Activated T-cell treated with anti-CD3 and anti-CD28 coated beads, Interleukin-2, amount 50 U/mL, for 1 hour (primary cell): ENCODE measurements at places on chromosomes 2 and 18.

GRCh38 chr2:12341920-12342319 is 374.8 kb upstream of the TRIB2 start:
- DNase-seq: no peak

DNA sequence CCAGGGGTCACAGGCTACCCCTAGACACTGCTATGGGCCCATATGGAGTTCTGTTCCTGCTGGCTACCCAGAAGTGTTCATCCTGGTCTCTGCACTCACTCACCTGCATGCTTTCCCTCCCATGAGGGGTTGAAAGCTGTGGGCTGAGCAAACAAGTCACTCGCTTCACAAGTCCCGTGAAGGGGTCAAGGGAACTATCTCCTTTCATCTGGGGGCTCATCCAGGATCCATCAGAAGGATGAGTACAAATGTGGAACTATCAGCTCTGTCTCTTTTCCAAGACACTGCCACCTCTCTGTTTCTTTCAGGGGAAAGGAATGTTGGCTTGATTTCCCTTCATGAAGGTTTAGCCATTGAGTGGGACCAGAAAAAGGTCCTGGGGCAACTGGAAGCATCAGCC is 21.7 kb downstream of the SULT1C4 start:
- no peak for DNase-seq

DNA sequence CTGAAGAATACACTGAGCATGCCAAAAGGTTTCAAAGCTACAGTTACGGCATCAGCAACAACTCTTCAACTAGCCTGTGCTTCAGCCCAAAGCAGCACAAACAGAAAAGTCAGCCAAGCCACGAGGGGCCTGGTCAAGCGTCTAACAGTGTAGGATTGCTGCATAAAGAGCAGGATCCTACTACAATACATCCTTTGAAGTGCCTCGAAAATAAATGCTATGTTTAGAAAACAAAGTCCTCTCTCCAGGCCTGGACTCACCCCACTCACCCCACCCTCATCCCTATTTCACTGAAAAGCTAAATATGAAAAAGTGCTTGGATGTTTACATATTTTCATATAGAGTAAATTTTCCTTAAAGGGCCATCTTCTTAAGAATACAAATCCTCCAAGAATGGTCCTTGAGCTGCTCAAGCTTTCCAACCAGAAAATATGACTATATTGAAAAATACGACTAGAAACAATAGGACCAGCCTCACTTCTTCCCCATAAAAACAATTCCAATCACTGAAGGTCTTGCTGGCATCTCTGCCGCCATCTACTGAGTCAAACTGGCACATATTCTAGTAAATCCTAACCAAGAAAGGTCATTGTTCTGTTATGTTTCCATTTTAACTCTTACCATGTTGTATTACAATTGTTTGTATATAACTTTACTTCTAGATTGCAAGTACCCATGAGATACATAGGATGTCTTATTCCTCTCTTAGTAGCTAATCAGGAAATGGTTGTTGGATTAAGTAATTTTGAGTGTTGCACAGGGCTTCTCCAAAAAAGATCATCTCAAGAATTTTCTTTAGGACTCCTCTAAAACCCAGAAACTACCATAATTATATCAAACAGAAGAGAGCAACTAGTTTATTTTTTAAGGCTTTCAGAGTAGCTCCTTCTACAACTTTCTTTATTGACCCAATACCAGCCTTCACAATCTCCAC is 63.6 kb downstream of the CLHC1 start:
- DNase-seq: peak; percentile 21

- DNase-seq: no peak
Observed at GRCh38 chr18:11260961-11261461, 111.6 kb upstream of the PIEZO2 start.

GRCh38 chr18:58970943-58971790 is 106.5 kb downstream of the ZNF532 start:
- DNase-seq: no peak

GRCh38 chr18:4352746-4353551 is 102.2 kb downstream of the DLGAP1 start:
- DNase-seq: no peak

DNA sequence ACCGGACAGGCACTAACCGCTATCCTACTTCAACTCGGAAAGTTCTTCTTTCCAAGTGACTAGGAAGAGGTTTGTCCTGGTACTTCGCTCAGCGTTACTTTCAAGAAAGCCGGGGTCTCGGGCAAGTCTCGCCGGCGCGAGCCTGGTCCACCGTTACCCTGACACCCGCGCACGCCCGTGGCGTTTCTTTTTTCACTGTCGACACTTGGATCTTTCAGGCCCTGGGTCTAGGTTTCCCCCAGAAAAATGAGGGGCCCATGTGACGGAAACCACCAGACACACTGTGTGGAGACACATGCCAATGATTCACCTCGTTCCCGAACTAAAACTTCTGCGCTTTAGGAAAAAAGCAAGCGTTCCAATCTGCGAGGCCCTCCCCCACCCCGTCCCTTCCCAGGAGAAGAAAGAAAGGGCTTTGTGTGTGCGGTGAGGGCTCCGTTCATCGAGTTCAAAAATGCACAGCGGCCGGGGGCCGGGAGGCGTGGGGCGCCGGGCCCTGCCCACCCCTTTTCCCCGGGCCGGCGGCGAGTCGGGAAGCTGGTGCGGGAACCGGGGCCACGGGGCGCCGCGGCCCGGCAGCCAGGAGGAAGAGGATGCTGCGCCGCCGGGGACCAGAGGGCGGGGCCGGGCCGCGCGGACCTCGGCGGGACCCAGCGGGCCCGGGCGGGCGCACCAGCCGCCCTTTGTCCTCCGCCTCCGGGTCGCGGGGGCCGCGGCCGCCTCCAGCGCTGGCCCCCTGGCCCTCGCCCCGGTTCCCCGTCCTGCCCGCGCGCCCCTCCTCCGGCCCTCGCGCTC is 2.6 kb downstream of the ZNF521 start:
- peak; percentile 16 for DNase-seq

- no peak for DNase-seq
Observed at GRCh38 chr2:234392041-234392615, 104.8 kb downstream of the ARL4C start.

GRCh38 chr2:212531499-212531898 is 7.1 kb downstream of the ERBB4 start:
- DNase-seq: no peak

DNA sequence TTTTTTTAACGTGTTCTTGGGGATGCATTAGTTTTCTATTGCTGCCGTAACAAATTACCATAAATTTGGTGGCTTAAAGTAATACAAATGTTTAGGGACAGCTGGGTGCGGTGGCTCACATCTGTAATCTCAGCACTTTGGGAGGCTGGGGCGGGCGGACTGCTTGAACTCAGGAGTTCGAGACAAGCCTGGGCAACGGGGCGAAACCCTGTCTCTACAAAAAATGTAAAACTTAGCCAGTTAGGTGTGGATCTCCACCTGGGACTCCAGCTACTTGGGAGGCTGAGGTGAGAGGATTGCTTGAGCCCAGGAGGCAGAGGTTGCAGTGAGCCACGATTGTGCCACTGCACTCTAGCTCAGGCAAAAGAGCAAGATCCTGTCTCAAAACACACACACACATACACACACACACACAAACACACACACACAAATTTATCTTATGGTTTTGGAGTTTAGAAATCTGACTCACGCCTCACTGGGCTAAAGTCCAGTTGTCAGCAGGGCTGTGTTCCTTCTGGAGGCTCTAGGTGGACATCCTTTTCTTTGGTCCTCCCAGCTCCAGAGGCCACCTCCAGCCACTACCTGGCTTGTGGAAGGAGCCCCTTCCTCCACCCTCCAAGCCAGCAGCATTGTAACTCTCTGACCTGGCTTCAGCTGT is 76.1 kb downstream of the SEPTIN10 start:
- no peak for DNase-seq

DNA sequence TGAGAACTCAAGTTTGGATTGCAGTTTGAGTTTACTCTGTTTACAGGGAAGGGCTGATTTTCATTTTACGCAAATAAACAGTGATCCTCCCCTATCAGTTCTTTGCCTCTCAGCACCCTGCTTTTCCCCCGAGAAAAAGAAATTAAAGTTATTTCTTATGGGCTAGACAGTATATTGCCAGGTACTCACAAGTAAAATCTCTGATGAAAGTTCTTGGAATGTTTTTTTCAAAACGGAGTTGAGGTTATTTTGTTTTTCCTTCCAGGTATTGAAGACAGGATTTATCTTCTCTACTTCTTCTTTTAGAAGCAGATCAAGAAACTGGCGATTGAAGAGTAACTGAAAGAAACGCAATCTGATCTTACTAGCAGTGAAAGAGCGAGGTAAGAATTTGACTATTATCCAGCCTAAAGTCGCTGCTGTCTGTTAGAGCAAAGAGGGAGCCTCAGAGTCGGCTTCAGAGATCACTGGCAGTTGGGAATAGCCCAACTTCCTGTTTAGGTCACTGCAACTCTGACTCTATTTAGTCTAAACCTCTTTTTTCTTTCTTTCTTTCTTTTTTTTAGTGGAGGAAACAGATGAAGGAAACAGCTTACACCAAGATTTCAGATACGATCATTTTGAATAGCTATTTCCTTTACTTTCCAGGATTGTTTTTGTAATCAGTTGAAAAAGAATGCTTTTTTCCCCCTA is at the start of gene TFPI:
Gene TFPI, minus strand, starts transcription at position 425 of the 693 bp plus-strand sequence. CDS start 50,667 bp downstream, outside the sequence.
- DNase-seq: no peak

DNA sequence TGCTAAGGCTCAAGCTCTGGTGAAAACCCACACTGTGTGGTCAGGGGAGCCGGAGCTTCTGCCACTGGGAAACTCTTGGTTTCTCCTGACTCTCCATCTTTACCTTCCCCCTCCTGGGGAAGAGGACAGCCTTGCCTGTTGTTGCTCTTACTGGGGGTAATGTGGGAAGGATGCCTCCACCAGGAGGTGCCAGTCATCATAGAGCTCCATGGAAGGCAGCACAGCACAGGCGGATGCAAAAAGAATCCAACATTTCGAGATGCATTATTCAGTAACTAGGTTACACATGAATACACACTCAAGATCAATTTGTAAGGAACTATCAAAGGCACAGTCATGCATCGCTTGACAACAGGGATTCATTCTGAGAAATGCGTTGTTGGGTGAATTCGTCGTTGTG is 322.6 kb downstream of the AFF3 start:
- no peak for DNase-seq

- DNase-seq: no peak
Observed at GRCh38 chr18:43934781-43935471, 657.6 kb upstream of the SYT4 start.

DNA sequence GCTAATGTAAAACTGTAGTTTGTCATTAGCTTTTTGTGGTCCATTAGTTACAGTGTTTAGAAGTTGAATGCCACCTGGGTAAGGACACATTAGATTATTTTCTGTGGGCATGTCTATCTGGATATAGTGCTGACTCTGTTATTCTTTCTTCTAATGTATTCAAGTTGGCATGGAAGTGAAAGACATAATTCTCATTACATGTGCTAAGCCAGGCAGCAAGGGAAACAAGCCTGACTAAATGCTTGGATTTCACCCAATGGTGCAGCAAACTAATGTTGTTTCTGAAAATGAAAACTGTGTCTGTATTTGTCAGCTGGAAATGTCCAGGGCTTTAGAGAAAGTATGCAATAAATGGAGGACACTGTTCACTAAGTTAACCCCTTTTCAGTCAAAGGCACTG is 100.7 kb downstream of the NUP35 start:
- no peak for DNase-seq

DNA sequence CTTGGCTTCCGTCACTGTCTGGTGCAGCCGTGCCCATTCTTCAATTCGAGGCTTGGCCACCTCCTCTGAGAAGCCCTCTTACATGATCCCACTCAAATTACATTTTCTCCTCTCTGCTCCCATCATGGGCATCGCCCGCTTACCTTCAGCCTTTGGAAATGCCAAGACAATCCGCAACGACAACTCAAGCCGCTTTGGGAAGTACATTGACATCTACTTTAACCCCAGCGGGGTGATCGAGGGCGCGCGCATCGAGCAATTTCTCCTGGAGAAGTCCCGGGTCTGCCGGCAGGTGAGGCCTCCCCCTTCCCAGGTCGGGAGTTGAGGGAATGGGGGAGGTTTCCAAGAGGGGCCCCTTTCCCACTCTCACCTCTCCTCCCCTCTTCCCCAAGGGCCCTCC is 38.3 kb downstream of the MYO7B start:
- DNase-seq: no peak

- DNase-seq: peak; percentile 13
Observed at GRCh38 chr2:240991378-240992263, 6.8 kb upstream of the SNED1 start.

GRCh38 chr2:96881349-96882195 is 11.7 kb upstream of the SEMA4C start:
- DNase-seq: no peak

- DNase-seq: no peak
Observed at GRCh38 chr2:224875841-224876240, 159.7 kb upstream of the CCDC195 start.

DNA sequence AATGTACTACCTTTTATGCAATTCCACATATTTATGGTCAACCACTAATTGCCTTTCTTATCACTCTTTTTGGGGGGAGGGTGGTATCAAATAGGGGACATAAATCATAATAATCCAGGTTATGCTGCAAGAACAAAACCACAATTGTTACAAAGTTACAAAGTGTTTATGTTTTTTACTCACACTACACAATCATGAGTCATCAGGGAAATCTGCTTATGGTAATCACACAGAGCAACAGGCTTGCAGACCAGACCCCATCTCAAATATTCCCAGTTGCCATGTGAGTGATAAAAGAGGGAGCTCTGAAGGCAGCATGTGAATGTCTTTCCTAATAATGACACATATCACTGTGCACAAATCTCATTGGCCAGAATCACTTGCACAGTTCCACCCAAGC is 304.7 kb upstream of the TMEFF2 start:
- no peak for DNase-seq

DNA sequence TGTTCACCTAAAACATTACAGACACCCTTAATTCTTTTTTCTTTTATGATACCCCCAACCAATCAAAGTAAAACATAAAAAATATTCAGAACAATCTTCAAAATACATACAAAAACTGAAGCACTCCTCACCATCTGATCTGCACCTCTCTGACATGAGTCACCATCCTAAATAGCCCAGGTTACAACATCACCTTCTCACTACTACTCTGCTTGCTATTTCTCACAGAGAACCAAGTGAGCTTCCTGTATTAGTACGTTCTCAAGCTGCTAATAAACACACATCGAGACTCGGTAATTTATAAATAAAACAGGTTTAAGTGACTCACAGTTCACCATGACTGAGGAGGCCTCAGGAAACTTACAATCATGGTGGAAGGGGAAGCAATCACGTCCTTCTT is 183.5 kb downstream of the CBLN2 start:
- no peak for DNase-seq

- DNase-seq: no peak
Observed at GRCh38 chr2:68083346-68083745, 20.5 kb upstream of the C1D start.

- no peak for DNase-seq
Observed at GRCh38 chr18:415617-416612, 84.6 kb downstream of the COLEC12 start.

DNA sequence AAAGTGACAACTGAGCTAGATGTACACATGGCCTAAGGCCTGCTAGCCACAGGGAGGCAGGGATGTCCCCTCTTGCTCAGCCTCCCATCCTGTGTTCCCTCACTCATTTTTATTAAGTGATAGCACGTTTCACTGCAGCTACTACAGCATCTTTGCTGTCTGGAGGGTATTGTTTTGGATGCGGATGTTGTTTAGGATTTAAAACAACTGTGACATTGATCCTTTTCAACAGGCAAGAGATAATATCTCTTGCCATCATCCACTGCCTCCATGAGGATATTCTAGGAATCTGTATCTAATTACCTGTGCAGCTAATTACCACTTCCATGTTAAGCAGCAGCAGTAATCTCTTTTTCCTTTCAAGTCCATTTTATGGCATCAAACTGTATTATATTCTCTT is 345.4 kb downstream of the PARD3B start:
- DNase-seq: no peak

GRCh38 chr2:199458009-199458805 is 468 bp upstream of the SATB2 start:
- peak; percentile 40 for DNase-seq

GRCh38 chr2:10300328-10300920 is 2.3 kb upstream of the HPCAL1 start:
- DNase-seq: no peak
